ENCODE measurements at places on chromosomes 3 and 15.

- no peak for DNase-seq
Observed at GRCh38 chr3:110568246-110568645, 503.4 kb upstream of the NECTIN3 start.

- DNase-seq = no peak
Observed at GRCh38 chr15:50187525-50187924, 5.5 kb downstream of the SLC27A2 start.

DNA sequence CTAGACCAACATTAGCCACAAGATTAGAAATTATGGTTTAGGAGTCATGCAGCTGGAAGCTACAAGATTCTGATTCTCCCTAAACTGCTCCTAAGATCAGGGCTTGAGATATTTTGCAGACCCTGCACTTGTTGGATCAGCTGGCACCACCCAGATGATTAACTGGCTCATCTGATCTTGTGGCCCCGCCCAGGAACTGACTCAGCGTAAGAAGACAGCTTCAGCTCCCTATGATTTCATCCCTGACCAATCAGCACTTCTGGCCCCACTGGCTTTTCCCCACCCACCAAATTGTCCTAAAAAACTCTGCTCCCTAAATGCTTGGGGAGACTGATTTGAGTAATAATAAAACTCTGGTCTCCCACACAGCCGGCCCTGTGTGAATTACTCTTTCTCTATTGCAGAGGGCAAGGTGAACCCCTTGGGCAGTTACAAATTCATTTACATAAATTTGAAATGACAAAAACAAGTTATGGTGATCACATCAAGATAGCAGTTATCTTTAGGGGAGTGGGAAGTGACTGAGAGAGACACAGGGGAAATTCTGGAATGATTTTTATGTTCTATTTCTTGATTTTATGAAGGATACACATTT lies 76.5 kb downstream of the CD200R1L start:
- DNase-seq = peak; percentile 3

DNA sequence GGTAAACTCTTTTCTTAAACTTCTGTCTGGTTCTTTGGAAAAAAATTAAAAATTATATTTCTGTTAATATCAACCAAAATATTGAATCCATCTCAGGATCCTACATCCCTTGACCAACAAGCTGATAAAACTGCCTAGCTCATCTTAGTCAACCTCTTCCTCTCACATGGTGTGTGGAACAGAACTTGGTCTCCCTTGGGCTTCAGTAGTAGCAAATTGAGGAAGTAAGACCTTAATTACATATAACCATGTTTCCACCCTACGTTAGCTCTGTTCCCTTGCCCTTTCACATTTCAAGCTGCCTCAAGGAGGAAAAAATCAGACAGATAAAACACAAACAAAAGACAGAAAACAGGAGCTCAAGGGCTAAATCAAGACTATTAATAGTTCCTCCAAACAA lies 116.4 kb downstream of the GREM1 start:
- DNase-seq = no peak

DNA sequence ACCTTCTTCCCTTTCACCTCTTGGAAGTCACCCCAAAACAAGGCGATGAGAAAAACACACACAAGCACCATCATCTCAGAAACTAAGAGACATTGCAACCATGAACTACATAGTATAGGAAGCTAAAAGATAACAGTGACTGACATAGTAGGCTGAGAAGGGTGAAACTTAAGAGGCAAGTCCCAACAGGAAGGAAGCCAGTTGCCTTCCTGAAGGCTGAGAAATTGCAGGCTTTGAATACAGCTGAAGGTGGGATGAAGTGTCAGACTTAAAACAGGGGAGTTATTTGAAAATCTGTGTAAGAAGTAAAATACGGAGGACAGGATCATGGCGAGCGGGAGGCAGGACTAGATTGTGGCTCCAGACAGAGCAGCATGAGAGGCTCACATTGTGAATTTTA lies 27.8 kb downstream of the SLC27A2 start:
- DNase-seq = no peak

DNA sequence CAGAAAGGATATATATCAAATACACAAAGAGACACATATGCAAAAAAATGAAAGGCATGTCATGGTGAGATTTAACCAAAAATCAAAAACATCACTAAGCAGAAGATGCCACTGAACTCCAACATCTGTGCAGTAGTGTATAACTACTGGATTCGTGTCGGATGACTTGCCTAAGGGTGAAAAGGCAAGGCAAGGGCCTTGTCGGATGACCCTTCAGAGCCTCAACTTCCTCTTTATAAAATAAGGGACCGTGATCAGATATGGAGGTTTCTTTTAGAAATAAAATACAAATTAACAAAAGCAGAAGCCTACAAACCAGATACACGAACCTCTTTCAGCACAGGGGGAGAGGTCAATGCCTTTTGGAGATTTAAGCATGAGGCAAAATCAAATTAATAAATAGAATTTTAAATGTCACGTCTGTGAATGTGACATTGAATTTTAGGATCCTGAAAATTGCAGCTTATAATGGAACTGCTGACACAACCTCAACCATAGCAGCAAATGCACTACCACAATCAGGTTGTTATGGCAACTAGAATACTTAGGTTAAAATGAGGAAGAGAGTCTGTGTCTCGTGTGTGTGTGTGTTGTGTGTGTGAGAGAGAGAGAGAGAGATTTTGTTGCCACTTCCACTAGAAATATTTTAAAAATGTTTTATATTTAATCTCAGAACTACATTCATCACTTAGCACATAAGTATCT lies 8.3 kb upstream of the CHRM5 start:
- no peak for DNase-seq

- no peak for DNase-seq
Observed at GRCh38 chr3:64828276-64828675, 140.5 kb upstream of the ADAMTS9 start.

GRCh38 chr3:25690768-25691533 lies 26.2 kb upstream of the TOP2B start:
- no peak for DNase-seq

DNA sequence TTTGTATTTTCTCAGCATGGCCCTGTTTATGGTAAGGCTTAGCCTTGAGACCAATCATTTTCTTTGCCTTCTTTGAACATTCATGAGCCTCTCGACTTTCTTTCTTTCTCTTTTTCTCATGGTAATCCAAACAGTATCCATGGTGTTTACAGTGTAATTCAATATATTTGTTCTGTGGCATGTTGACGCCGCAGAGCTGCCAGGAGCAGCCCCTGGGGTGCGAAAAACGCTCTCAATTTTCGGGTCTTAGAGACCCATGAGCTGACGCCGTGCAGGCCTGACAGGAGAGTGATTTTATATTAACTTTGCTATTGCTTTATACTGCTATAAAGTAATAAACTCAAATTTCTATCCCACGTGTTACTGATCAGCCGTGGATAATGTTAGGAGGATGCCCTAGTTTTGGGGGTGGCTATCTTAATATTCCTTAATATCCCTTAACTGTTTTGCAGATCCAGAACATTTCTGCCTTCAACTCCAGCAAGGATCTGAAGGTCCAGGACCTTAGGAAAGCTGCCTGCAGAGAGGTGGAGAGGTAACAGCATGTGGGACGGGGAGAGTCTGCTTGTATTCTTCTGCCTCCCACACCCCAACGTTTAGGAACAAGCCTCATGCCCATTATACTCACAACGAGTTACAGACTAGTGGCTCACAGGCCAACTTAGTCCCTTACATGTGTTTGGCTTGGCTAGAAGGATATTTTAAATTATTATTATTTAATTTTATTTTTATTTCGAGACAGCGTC lies 29.3 kb upstream of the MYO1E start:
- DNase-seq = no peak

- no peak for DNase-seq
Observed at GRCh38 chr3:175404027-175404426, 544.9 kb downstream of the NAALADL2 start.

DNA sequence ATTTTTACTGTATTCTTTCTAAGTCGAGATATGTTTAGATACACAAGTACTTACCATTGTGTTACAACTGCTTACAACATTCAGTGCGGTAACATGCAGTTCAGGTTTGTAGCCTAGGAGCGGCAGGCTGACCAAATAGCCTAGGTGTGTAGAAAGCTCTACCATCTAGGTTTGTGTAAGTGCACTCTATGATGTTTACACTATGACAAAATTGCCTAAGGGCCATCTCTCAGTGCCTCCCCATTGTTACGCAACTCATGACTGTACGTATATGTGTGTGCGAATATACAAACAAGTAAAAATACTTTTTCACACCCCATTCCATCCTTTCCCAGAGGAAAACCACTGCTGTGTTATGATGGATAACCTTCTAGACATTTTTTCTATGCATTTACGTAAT lies 44.3 kb downstream of the PXYLP1 start:
- DNase-seq = no peak
